ENCODE measurements at places on chromosomes 1 and 21. TPM values are rescaled to one million over a fixed set of nuclear protein-coding genes. Genes with fewer than 3 reads are reported as not detected.

The PHC2 gene
- total RNA-seq = 183 TPM

The RIPPLY3 gene
- total RNA-seq = not detected

The ZNF436 gene
- total RNA-seq = 18.8 TPM

The S100A4 gene
- 257 TPM for total RNA-seq

The EVA1C gene
- total RNA-seq = 71.4 TPM

The CHRM3 gene
- total RNA-seq = 48.8 TPM

The TTC39A gene
- 0.93 TPM for total RNA-seq

The ABL2 gene
- total RNA-seq = 11.8 TPM

The DMBX1 gene
- total RNA-seq = not detected

The C1orf87 gene
- total RNA-seq = not detected

The LORICRIN gene
- not detected for total RNA-seq

The PPFIA4 gene
- 10.5 TPM for total RNA-seq

The NVL gene
- total RNA-seq = 15.0 TPM

The CYP4X1 gene
- 3.1 TPM for total RNA-seq

The THEM5 gene
- not detected for total RNA-seq

The FMN2 gene
- total RNA-seq = 8.6 TPM

The RGS8 gene
- not detected for total RNA-seq

The DYNLT5 gene
- 0.17 TPM for total RNA-seq

The OLIG2 gene
- not detected for total RNA-seq

The LRRN2 gene
- 6.5 TPM for total RNA-seq

The NR1I3 gene
- not detected for total RNA-seq

The SLC30A10 gene
- total RNA-seq = not detected

The EPHA2 gene
- total RNA-seq = 16.1 TPM

The TBX15 gene
- 0.47 TPM for total RNA-seq

The DTL gene
- total RNA-seq = 1.6 TPM

The GNAT2 gene
- not detected for total RNA-seq

The TIAM1 gene
- total RNA-seq = 11.0 TPM

The LRRC3 gene
- 2.7 TPM for total RNA-seq

The MMEL1 gene
- 3.9 TPM for total RNA-seq

The SPRR5 gene
- not detected for total RNA-seq

The HFM1 gene
- 1.9 TPM for total RNA-seq

The DIO1 gene
- not detected for total RNA-seq

The BMP8A gene
- 1.4 TPM for total RNA-seq

The REG4 gene
- not detected for total RNA-seq

The CTSS gene
- 80.3 TPM for total RNA-seq

The CCDC18 gene
- 0.81 TPM for total RNA-seq

The CR1 gene
- 2.8 TPM for total RNA-seq

The LRRC39 gene
- not detected for total RNA-seq

The CD52 gene
- total RNA-seq = 2.7 TPM

Measured in gastroesophageal sphincter (tissue), 4 donors.